ENCODE measurements at places on chromosomes 5 and 9.

DNA sequence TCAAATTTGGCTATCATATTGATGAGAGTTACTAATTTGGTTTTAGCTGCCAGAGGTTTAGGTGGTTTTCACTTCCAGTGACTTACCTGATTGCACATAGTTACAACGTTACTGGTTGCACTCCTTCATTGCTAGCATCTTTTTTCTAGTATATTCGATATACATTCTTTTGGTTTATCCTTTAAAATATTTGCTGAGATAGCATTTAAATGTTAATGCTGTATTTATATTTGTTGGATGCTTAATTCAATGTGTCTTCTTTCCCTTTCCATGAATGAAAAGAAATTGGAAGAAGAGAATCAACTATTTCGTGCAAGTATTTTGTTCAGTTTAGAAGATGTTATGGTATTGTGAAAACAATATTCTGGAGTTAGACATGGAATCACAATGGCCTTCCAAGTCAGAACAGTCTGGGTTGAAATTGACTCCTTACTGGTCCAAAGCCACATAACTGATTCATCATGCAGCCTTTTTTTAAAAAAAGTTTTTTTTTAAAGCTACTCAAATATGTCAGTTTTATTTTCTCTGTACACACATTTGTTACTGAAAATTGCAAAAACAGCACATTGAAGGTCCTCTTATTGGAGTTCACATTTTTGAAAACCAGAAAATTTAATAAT, 2.2 kb downstream of the SPIN1 start:
- DNase-seq: no peak

- no peak for DNase-seq
Observed at GRCh38 chr5:174293481-174293880, 248.0 kb downstream of the NSG2 start.

DNA sequence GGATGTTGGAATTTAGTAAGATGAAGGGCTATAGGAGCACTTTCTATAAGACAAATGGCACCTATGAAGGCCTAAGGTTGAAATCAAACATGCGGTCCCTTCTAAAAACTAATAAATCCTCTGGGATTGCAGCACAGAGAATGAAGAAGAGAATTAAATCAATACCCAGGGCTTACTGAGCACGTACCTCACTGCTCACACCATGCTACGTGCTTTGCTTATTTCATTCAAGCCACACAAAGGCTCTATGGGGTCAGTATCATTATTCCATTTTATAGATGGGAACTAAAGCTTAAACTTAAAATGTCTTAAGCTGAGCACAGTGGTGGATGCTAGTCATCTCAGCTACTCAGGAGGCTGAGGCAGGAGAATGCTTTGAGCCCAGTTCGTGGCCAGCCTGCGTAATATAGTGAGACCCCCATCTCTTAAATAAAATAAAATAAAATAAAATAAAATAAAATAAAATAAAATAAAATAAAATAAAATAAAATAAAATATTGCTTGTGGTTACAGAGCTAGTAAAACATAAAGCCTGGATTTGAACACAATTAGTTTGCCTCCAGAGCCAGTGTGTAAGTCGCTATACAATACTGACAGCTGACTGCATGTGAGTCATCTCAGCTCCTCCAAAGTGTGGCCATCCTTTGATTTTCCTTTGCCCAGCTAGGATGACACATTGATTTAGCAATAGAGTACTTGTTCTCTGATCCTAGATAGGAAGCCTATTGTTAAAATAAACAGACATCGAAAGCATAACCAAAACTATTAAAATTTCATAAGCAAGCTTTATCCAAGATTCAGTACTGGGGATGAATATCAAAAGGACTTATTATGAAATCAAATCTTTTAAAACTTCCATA, 20.9 kb upstream of the DPYSL3 start:
- peak; percentile 53 for DNase-seq

- peak; percentile 48 for DNase-seq
Observed at GRCh38 chr5:123012321-123012720, 24.2 kb downstream of the PPIC start.

DNA sequence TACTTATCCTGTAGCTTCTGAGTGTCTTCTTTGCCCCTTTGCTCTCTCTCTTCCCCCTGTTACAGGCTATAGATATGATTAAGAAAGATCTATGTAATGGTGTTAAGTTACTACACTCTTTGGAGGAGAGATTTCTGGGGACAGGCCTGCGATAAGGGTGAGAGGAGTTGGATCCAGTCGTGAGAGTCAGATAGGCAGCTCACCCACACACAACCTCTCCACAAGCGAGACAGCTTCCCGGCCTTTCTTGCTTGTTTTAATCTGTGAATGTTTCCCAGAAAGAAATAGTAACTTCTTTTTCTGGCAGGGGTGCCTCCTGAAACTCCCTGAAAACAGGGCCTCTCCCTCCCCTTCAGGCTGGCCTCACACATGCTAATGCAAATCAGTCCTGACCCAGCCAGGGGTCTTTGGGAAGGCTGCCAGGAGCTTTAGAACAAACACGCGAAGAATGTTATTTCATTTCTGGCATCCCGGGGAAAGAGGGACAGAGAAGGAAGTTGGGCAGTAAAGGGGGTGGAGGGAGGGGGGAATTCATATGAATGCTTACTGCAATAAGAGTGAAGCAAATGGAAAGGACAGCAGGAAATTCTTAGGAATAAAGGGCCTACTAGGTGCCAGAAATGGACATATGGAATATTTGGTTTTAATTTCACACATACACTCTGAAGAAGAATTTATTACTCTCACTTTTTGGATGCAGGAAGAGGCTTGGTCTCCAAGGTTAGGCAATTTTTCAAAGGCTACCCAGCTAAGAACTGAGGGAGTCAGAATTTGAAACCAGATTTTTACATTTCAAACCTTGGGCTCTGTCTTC, 215.8 kb upstream of the TRIM32 start:
- peak; percentile 93 for DNase-seq

GRCh38 chr9:34459941-34460340, 1.3 kb downstream of the DNAI1 start:
- DNase-seq: no peak

- no peak for DNase-seq
Observed at GRCh38 chr5:5387777-5388176, 34.7 kb upstream of the ICE1 start.

- DNase-seq: peak; percentile 94
Observed at GRCh38 chr9:127519301-127520166, 68.2 kb downstream of the LRSAM1 start.

GRCh38 chr5:172178301-172178987, 9.6 kb downstream of the STK10 start:
- DNase-seq: no peak

DNA sequence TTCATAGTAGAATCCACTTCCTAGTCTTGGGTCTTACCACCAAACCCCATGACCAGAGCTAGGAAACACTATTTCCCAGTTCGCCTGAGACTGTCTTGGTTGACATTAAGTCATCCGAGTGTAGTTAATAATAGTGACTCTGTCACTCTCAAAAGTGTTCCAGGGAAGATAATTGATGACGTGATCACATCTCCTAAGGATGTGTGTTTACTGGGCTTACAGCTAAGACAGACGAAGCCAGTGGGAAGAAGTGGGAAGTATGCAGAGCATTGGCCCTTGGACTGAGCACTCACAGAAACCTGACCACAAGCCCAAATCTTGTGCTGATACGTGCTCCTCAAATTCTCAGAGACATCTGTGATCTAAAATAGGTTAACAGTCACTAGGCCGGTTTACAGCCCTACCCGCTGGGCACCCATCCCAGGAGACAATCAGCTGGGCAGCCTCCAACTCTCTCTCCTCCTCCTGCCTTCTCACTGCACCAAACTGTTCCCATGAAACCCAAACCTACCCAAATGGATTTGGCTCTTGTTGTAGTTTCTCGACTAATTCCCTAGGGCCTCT, 316.6 kb downstream of the TLE1 start:
- no peak for DNase-seq

DNA sequence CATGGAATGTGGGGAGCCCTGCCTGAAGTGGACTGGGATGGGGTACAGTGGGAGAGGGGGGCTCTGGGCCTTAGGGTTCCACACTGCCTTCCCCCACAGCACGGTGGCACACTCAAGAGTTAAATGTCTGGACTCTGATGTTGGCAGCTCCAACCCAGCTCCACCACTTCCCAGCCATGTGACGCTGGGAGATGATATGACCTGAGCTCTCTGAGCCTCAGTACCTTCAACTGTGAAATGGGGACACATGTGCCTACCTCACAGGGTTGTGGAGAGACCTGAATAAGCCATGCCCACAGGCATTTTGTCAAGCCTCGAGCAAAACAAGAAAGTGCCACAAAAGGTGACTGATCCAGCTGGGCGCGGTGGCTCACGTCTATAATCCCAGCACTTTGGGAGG, 3.4 kb upstream of the PDGFRB start:
- no peak for DNase-seq

GRCh38 chr5:34891981-34892380, 23.3 kb downstream of the RAD1 start:
- peak; percentile 95 for DNase-seq

GRCh38 chr5:172887692-172888091, 53.6 kb downstream of the ERGIC1 start:
- DNase-seq: peak; percentile 88

DNA sequence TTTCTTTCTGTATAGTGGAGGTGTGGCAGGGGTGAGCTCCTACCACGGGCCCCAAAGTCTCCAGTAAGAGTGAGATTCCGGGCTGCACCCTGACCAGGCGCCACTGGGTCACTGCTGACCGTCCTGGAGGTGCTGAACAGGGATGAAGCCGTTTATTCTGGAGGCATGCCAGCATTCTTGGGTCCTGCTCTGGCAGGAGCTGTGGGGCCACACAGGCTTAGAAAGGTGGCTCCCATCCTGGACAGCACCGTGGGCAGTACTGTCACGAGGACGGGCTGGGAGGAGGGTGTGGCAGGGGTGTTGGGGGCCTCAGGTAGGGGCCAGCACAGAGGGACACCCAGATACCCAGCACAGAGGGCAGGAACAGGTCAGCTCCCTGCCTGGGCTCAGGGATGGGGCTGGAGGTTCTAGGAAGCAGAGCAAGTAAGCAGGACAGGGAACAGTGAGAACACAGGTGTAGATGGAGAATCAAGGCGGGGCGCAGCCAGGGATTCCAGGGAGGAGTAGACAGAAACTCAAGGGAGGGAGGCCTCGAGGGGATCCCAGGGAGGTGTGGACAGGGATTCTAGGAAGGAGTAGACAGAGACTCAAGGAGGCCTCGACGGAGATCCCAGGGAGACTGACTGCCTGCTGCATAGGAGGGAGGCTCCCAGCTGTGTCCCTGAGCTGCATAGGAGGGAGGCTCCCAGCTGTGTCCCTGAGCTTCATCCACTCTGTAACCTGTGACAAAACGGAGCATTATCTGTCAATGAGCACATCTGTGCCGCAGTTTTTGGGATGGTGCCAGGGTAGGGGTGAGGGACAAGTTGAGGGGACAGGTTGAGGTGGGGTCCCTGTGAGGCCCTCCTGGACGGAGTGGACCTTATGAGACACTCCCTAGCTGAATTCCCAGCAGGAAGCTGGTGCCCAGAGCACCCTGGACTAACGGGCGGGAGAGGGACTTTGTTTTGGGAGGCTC, 1.1 kb upstream of the PLEKHG4B start:
- no peak for DNase-seq

GRCh38 chr9:113530942-113531341, 67.4 kb downstream of the RGS3 start:
- DNase-seq: no peak

DNA sequence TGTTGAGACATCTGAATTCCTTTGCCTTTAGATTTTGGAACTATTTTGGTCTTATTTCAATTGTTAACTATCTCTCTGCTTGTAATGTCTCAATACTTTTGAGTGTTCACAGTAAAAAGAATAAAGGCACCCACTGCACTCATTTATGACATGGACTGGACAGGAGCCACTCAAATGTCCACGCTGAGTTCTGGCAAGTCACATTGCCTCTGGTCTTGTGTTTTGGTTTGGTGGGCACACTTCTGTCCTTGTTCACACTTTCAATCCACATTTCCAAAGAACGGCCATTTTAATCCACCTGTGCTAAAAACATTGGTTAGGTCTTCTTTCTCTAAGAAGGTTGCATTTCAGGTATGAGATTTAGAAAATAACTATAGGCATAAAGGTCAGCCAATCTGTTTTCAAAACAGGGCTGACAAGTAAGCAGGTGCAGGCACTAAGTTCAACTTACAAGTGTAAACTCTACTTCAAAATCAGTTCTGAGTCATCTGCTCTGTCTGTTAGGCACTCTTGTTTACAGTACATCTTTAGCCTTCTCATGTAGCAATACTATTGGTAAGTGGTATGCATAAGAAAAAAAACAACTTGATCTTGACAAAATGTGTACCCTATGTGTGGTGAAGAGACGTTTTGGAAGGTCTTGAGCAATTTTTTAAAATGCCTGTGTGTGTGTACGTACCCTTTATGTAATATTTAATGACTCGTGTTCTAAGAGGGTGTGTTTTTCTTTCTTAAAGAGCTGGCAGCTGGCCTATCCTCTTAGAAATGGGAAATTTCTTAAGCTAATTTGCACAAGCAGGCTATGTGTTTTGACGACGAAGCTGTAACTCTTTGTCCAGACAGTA, 31.5 kb upstream of the ZFAND5 start:
- DNase-seq: peak; percentile 29

DNA sequence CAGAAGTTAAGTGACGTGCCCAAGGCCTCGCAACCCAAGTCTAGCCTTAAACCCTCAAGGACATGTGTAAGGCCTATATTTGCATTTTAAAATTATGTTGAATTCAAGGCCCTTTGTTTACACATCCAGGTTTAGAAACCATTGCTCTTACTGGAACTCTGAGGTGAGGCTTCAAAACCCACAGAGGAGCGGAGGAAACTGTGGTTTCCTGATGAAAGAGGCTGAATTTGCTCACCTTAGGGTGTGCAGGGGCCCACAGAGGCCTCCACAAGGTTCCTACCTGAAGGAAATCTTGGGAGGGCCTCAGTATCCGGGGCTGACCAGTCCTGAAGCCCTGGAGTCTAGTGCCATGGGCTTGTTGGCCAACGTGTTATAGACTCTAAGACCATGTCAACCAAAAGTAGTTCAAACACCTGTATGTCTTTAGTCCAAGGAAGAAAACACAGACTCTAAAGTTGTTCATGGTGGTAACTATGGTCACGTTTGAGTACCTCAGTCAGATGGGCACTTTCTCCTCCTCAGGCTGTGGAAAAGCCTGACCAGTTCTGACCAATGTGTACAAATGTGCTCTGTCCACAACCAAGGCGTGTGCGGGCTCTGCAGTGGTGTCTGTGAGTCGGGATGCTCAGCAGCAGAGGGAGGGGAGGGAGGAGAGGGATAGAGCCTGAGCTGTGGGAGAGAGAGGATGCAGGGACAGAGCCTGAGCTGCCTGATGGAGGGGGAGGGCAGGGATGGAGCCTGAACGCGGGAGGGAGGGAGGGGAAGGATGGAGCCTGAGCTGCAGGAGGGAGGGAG, 124.6 kb upstream of the ERCC6L2 start:
- no peak for DNase-seq

DNA sequence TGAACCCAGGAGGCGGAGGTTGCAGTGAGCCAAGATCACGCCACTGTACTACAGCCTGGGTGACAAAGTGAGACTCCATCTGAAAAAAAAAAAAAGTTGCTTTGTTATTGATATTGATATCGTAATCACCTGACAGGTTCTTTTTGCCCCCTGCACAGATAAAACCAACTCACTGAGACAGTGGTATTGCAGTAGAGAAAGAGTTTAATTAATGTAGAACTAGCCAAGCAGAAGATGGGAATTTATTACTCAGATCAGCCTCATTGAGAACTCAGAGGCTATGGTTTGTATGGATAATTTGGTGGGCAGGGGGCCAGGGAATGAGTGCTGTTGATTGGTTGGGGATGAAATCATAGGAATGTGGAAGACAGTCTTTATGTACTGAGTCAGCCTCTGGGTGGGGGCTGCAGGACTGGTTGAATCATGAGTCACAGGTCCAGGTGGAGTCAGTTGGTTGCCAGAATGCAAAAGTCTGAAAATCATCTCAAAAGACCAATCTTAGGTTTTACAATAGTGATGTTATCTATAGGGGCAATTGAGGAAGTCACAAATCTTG, 35.8 kb upstream of the MEGF10 start:
- peak; percentile 37 for DNase-seq

All from fibroblast of skin of left quadriceps (primary cell).